Stimulated activated CD8-positive, alpha-beta memory T cell treated with anti-CD3 and anti-CD28 coated beads, Interleukin-15, amount 100 ng/mL, for 48 hours (primary cell): ENCODE measurements at places on chromosomes 13 and 19.

DNA sequence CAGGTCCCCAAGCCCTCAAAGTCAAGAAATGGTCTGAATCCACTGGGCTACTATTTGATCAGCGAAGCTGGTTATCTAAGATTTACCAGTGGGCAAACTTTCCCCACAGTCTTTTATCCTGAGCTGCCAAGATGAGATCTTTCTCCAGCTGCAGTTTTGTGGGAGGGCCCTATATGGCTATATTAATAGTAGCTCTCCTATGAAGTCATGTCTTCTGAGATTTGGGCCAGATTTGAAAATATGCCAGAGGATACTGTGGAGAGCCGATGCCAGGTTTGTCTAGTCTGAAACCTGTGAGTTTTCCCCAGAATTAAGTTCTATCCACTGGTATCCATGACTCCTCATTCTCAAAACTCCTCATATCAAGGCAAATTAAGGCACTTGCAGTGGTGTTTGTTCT lies 173.2 kb downstream of the FLT1 start:
- no peak for DNase-seq

- no peak for DNase-seq
Measured at GRCh38 chr13:44140888-44141724, 232.5 kb upstream of the SERP2 start.

DNA sequence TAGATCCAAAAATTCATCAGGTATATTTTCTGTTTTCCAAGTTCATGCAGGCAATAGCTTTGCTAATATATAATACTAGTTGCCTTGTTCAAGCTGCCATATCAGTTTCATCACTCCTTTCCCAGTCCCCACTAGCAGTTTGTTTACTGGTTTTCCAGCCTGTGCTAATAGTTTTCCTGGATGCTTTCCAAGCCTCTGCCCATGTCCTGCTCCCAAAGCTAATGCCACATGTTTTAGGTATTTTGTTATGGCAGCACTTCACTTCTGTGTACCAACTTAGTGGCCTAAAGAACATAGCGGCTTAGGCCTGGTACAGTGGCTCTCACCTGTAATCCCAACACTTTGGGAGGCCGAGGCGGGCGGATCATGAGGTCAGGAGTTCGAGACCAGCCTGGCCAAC lies 28.1 kb upstream of the ZNF527 start:
- no peak for DNase-seq

DNA sequence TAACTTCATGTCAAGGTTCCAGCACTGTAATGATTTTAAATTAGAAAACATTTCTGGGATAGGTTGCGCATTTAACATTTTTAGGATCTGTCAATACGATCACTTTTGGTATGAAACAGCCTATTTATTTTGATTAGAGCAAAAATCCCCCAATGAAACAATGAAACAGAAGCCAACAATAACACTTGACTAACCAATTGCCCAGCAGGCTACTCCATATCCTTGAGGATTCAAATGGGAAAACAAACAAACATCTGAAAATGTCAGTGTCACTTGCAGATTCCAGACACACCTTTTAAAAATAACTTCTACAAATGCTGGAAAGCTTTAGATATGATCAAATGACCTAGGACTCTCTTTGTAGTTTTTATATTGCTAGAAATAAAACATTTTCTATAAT lies 1412.5 kb upstream of the PRR20A start:
- DNase-seq = no peak

- DNase-seq = no peak
Measured at GRCh38 chr13:25371875-25372283, at the start of gene ATP8A2. TSS of gene ATP8A2 (plus strand) at chr13:25371974. CDS start at chr13:25372213, 239 bp downstream.

DNA sequence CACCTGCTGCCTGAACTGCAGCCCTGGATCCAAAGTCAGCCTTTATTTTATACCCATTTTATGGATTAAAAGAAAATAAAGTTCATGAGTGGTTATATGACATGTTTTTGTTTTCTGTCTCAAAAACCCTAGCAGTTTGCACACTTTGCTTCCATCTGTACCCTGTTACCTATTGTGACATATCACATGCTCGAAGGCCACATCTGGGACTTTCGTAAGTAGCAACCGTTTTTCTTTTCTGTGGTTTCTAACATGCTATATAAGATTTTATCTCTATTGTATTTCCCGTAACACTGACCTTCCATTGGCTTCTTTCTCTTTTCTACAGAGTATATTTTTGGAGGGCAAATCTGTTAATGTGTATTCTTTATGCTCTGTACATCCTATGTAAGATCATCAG lies 1007.2 kb downstream of the PCDH9 start:
- no peak for DNase-seq

DNA sequence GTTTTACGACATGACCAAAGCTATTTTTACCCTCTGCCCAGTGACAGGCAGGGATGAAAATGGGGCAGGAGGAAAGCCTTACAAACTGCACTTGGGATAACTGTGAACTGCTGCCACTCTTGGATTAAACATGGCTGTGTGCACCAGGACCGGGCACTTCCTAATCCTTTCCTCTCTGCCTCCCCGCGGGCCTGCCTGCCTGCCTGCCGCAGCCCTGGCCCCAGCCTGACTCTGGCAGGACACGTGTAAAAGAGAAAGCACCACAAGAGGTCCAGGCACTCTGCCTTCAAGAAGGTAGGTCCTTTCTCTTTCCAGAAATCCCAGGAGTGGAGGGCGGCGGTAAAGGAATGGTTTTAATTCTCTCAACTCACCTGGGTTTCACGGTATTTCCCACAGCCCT lies 4.8 kb downstream of the TSHZ3 start:
- no peak for DNase-seq

- DNase-seq = no peak
Measured at GRCh38 chr13:114079601-114080536, 52.6 kb downstream of the RASA3 start.
